ENCODE measurements at places on chromosomes 7 and 10. TPM values are rescaled to one million over a fixed set of nuclear protein-coding genes. Genes with fewer than 3 reads are reported as not detected.

DNA sequence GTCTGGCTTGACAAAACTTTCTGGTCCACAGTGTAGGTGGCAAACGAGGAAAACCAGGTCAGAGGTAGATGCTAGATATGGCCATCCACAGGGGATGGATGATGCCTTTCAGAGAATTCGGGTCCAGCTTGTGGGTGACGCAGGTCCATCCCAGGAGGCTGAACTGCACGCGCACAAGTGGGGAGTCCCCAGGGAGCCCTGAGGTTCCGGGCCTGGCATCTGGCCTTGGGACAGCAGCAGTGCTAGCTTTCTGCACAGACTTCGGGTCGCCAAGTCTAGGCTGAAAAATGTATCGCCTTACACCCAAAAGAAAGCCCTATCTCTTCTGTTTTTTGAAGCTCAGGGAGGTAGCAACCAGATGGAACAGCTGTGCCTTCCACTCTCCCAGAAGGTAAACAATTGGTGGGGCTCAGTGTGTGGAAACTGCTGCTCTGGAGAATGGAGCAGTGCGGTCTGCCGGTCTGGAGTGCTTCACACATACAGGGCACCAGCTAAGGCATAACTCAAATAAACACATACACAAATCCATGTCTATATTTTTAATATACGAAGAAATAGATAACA lies 119.3 kb upstream of the ACBD5 start:
- DNase-seq = no peak

DNA sequence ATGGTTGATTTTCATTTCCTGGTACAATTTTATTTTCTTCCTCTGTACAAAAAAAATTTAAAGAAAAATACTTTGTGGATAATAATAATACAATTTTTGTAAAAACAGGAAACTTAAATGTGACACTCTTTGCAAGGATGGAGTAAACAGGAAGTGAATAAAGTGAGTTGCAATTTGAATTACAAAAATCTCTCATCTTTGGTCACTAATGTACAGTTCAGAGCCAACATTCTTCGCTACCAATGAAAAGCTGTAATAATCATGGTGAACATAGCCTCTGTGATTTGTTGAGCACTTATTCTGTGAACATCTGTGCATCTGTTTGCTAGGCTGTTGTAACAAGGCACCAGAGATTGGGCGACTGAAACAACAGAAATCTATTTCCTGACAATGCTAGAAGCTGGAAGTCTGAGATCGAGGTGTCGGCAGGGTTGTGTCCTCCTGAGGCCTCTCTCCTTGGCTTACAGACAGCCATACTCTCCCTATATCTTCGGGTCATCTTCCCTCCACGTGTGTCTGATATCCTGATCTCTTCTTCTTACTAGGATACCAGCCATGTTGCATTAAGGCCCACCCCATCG lies 295.3 kb upstream of the KLF6 start:
- no peak for DNase-seq

Gene HOXA3
- total RNA-seq = 5.5 TPM

- no peak for DNase-seq
Observed at GRCh38 chr7:145123502-145123901, 287.6 kb upstream of the TPK1 start.

Gene CLRN3
- 0.37 TPM for total RNA-seq

DNA sequence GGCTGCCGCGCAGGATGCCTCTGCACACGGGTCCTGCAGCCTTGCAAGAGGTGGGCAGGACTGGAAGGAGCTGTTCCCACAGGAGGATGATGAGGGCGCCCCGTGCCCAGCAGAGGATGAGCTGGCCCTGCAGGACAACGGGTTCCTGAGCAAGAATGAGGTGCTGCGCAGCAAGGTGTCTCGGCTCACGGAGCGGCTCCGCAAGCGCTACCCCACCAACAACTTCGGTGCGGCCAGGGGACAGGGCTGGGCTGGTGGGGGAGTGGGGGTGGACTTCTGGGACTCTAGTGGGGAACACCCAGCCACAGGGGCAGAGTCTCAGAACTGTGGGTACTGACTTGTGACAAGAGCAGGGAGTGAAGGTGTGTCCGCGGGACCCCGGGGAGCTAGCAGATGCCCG lies 16.0 kb downstream of the ZFYVE27 start:
- DNase-seq = no peak

GRCh38 chr7:117086788-117087187 lies 133.5 kb downstream of the ST7 start:
- no peak for DNase-seq

DNA sequence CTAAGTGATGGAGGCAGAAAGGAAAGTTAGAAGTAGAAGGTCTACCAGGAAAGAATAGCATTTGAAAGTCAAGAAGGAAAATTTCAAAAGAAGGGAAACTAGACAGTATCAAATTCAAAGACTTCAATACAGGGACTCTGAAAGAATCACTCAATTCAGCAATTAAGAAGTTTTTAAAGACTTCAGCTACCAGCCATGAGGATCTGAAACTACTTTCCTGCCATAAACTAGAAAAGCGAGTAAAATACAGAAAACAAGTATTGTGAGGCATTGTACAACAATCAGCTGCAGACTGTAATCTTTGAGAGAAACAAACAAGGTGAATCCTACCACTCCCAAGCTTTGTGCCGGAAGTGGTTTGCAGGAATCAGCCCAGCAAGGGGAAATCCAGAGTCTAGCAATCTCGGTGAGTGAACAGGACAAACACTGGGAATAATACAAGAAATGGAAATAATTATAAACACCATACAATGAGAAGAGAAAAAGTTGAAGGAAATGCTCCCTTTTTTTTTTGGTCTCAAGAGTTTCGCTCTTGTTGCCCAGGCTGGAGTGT lies 62.4 kb downstream of the ARHGAP12 start:
- DNase-seq = no peak

DNA sequence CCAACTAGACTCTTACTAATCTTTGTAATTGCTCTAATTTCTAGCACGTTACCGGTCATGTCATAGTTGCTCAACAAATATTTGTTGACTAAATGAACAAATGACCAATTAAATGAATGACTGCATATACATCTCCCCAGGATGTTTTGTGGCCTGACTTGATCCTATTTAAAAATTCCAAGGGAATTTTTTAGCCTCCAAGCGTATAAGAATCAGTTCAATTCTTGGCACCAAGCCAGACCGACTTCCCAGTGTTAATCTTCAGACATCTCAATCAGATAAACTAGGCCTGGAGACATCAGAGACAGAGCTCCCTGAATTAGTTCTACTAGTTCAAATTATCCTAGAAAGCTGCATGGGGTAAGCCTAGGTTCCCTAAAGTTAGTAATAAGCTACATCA lies 96.0 kb downstream of the GSAP start:
- no peak for DNase-seq

DNA sequence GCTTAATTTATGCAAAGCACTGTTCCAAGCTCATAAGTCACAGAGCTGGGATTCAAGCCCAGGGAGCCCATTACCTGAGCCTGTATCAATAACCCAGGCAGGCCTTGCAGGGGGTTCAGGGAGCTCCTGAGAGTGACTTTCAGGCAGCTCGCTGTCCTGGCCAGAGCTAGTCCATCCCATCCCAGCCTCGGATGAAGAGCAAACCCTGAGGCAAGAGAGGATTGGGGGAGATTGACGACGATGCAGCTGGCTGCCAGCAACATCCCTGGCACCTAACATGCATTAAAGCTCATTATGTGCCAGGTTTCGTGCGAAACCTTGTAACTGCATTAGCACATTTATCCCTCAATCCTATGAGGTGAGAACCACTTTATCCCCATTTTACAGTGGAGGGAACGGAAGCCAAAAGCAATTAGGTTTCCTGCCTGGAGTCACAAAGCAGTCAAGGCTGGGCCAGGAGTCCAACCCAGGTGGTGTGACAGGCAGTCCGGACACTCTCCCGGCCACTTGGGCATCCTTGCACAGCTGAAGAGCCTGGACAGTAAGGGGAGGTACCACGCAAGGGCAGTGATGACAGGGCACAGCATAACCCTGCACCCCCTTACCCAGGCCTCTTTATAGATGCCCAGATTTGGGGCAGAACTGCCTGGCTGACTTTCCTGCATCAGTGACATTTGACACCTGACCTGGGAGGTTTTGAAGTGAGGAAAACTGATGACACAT lies 129.8 kb upstream of the CHST15 start:
- DNase-seq = no peak

Gene LYZL2
- total RNA-seq = not detected

DNA sequence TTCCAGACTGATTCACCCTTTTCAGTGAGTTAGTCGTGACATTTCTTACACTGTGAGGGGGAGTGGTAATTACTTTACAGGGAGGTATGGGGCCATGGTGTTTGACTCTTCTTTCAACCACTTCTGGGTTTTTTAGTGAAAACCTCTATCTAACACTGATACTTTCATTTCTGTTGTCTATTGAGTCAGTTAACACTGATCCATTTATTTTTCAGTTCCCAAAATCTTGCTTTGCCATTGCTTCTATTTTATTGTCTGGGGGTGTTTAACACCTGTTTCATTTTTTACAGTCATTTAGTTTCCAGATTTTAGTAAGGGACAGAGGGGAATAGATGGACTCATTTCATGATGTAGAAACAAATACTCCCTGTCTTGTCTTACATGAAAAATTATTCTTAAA lies 61.5 kb downstream of the HELLS start:
- DNase-seq = no peak

DNA sequence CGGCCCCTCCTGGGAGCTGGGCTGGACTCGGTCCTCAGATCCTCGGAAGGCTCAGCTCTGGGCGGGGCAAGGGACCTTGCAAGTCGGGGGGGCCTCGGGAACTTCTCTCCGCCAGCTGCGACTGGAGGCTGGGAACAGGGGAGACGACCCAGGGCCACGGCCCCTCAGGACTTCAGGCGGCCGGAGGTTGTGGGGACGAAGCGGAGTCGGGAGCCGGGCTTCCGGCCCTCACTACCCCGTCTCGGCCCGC lies 2.6 kb downstream of the ADIRF start:
- no peak for DNase-seq

Gene SHTN1
- 40.9 TPM for total RNA-seq

Gene UPF2
- total RNA-seq = 44.0 TPM

DNA sequence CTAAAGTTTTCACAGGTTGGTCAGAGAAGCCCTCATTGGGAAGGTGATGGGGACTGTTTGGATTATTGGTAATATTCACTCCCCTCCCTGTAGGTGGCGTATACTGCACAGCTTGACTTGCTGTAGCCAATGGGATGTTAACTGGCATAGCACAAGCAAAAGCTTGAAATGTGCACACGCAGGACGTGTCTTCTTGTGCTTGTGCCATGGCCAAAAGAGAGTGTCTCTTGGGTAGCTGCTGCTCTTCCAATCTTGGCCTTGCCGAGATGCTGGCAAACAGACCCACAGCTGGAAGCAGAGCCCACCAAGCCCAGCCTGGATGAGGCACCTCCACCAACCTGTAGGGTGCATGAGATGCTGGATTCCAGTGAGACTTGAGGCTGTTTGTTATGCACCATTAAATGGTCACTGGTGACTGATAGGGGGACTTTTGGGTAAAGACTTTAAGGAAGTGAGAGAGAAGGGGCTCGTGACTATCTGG lies 266.0 kb downstream of the GRID1 start:
- DNase-seq = no peak

DNA sequence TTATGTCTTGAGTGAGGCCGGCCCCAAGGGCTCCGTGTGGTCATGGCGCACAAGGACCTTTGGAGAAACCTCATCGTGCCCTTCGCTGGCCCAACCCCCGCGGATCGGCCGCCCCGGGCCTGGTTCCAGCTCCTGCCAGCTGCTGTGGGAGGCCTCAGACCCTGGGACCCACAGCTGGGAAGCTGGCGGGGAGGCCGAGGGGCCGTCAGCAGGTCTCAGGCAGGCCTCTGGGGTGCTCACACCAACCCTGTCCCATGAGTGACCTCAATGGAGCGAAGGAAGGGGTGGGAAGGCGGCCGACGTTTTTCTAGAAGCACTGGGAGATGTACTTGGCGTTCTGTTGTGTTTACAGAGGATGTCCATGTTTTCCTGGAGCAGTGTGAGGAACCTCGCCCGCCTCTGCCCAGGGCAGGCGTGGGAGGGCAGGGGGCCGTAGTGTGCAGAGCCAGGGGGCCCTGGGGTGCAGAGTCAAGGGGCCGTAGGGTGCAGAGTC lies 18.6 kb upstream of the ADGRA1 start:
- DNase-seq = peak; percentile 79

Gene CADPS2
- total RNA-seq = 74.7 TPM

Gene CHCHD2
- 226 TPM for total RNA-seq

DNA sequence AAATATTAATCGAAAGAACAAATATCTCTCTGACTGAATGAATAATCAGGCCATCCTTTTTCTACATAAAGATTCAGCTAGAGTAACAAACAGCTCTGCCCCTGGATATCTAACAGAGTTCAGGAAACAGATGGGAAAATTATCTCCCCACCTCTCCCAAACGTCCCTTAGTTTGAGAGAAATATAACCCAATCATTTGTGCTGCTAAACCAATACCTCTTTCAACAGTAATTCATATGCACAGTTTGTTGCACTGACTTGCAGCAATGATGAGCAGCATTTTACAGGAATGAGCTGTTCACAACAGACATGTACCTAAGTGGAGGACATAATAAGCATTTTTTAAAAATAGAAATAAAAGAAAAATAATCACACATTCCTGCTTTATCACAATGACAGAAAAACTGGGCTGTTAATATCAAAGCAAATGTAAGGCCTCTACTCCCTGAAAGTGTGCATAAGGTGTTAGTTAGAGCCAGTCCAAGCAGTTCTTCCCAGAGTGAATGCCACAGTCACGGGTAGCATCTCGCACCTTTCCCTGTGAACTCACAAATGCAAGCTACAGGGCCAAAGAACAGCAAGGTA lies 2.3 kb downstream of the CREB3L2 start:
- DNase-seq = no peak

- DNase-seq = peak; percentile 73
Observed at GRCh38 chr10:132444877-132445351, 47.9 kb downstream of the PWWP2B start.

- DNase-seq = no peak
Observed at GRCh38 chr10:21048068-21048467, 151.0 kb upstream of the NEBL start.

Gene GAD2
- not detected for total RNA-seq

DNA sequence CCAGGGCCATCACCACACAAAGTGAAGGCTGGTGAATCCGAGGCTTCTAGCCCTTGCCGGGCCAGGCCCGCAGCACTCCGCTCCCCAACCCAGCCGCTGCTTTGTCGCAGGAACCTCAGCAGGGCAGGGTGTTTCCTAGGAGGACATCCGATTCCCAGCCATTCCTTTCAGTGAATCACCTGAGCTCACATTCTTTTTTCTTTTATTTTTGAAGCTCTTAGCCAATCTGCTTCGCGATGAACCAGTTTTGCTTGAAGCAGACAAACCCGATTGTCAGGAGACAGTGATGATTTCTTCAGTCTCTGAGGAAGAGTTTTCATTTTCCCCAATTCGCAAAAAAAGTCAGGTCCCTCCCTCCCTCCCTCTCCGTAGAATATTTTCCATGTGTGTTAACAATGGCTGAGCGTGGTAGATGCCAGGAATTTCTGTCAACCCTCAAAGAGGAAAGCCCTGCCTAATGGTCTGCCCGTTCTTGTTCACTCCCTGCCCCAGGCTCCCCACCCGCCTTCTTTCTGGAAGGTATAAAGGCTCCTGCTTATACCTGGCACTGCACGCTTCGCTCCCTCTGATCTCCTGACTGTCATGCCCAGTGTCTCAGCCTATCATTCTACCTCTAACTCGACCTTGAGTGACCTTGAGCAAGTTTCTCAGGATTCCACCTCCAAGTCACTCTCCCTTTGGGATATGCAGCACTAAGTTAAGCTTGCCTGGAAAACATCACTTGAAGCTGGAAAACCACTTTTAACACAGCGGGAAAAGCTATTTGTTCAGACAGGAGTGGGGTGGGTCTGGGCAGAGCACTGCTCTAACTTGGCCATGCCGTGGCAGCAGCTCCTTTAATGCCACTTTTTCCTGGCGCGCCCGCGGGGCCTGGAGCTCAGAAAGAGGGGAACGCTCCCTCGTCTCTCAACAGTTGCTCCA lies 35.1 kb downstream of the EGFR start:
- peak; percentile 42 for DNase-seq

GRCh38 chr10:121818599-121818998 lies 109.2 kb downstream of the ATE1 start:
- DNase-seq = no peak

Measured in upper lobe of left lung (tissue), 6 donors.